ENCODE measurements at places on chromosomes 12 and 14.

GRCh38 chr12:28782812-28783211, 366.3 kb upstream of the FAR2 start:
- DNase-seq, result no peak

- DNase-seq, result no peak
Measured at GRCh38 chr14:35398071-35398584, 6.4 kb downstream of the NFKBIA start.

DNA sequence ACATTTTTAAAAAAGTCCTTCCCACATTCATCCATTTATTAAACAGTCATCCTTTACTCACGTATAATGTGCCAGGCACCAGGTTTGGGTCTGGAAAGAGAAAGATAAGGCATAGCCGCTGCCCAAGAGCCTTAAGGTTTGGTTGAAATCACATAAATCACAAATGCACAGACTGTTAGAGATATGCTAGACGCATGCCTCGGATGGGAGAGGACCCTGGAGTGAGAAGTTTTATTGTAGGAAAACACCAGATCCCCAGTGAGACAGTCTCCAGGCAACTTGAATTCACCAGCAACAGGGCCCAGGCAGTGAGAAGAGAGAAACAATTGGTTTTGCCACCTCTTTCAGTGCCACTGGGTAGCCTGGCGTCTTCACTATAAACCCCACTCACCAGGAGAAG, 305.9 kb upstream of the AMIGO2 start:
- no peak for DNase-seq

GRCh38 chr14:50225974-50226297, 5.4 kb downstream of the SOS2 start:
- no peak for DNase-seq

GRCh38 chr12:28223858-28224257, 33.6 kb downstream of the CCDC91 start:
- DNase-seq, result no peak

GRCh38 chr12:40581889-40582288, 110.3 kb upstream of the CNTN1 start:
- DNase-seq, result no peak

DNA sequence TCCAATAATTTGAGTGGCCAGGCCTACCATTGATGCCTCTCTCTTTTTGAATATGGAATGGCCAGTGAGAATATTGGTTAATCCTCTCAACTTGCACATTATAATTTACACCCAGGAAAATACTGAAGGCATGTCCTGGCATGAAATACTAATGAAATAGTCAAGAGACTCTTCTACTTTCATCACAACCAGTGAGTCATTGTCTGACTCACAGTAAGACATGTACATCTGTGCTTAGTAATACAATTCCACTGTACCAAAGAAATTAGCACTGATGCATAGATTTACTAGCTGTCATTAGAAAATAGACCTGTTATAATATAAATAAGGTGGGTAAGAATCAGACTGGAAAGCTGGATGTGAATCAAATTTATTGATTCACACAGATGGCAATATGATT, 31.6 kb downstream of the KCNC2 start:
- no peak for DNase-seq

DNA sequence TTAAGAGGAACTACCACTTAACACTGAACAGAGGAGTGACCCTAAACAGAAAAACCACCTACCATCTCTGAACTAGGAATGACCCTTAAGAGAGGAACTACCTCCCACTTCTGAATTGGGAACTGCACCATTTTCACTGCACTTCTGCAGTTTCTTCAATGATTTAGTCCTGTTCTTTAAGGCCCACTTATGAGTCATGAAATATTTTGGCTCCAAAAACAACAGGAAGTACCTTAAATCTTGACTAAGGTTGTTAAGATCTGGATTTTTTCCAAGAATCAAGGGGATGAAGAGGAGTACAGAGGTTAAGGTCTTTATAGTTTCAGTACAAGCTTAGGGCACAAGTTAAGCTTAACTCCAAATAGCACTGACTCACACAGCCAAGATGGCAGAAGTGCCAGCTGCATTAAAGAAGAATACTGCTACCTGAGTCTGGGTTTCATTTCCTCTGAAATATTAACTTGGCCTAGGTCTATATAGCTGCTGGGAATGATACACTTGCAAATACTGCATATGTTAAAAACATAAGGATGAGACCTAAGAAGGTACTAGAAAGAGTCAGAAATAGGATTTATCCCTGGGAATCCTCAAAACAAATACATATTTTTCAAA, 4.2 kb downstream of the NPC2 start:
- no peak for DNase-seq

GRCh38 chr12:102680304-102680703, 199.9 kb upstream of the IGF1 start:
- no peak for DNase-seq

GRCh38 chr14:35242599-35243311, 49.4 kb upstream of the PSMA6 start:
- no peak for DNase-seq

DNA sequence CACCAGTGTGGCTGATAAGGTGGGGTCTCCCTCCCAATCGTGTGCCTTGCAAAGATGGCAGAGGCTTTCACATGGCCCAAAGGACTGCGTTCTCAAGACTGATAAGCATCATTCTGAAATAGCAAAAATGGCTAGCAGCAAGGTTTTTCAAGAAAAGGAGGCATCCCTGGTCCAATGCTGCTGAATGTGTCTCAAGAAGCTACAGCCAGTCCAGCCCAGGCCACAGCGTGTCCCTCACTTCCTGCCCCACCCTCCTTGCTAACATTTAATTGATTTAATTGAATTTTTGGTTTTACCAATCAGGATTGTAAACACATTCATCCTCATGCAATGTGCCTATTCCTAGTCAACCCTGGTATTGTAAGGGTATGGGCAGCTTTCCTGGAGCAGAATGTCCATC, 55.9 kb downstream of the C14orf132 start:
- no peak for DNase-seq

GRCh38 chr14:99688210-99688581, 4.1 kb downstream of the CYP46A1 start:
- DNase-seq, result no peak

DNA sequence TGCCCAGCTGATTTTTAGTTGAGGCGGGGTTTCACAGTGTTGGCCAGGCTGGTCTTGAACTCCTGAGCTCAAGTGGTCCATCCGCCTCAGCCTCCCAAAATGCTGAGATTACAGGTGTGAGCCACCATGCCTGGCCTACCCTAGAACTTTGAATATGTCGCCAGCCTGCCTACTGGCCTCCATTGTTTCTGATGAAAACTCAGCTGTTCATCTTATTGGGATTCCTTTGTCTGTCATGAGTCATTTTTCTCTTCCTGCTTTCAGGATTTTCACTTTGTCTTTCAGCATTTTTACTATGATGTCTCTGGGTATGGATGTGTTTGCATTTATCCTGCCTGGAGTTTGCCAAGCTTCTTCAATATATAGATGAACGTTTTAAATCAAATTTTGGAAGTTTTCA, 8.1 kb upstream of the B3GNT4 start:
- DNase-seq, result no peak

DNA sequence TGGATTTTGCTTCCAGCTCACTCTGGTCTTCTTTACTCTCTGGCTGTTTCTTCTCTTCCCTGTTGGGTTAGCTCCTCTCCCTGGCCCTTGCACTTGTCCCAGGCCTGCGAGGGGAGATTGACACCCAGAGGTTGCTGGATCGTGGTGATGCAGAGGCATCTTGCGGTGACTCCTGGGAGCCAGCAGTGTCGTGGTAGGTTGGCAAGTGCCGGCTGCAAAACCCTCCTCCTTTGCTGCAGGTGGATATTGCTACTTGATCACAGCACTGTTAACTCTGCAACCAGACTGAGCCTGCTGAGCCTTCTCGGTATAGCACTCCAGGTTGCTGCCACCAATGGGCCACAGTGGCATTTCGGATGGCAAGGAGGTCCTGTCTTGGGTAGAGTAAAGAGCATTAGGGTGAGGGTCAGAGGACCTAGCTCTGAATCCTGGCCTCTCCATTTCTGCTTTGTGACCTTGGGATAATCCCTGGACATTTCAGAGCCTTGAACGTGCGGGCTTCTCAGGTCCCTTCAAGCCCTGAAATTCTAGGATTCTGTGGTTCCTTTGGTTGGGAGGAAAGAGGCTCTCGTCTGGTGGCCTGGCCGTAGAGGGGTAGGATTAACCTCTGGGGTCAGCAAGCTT, 87.4 kb downstream of the TSPAN9 start:
- DNase-seq, result no peak

GRCh38 chr12:47744778-47745436, 13.8 kb downstream of the RAPGEF3 start:
- no peak for DNase-seq

DNA sequence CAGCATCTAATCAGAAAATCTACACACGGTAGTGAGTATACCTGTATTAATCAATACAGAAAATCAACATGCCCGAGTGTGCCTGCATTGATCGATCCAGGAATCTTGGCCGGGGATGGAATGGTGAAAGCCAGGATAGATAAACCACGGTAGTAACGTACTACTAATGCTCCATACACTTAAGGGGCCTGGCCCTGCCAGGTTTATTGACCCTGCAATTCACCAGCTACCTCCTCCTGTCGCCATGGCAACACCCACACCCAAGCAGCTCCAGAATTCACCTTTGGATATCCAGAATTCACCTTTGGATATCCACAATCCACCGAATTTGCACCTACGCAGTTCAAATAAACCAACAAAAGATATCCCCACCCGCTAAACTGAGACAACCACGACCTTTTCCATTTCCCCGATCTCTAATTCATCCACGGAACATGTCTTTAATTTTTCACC, 14.8 kb upstream of the CALM1 start:
- DNase-seq, result no peak

GRCh38 chr12:128190052-128190451, 76.9 kb upstream of the TMEM132C start:
- no peak for DNase-seq

GRCh38 chr14:61533513-61534255, 161.6 kb upstream of the HIF1A start:
- DNase-seq, result no peak

DNA sequence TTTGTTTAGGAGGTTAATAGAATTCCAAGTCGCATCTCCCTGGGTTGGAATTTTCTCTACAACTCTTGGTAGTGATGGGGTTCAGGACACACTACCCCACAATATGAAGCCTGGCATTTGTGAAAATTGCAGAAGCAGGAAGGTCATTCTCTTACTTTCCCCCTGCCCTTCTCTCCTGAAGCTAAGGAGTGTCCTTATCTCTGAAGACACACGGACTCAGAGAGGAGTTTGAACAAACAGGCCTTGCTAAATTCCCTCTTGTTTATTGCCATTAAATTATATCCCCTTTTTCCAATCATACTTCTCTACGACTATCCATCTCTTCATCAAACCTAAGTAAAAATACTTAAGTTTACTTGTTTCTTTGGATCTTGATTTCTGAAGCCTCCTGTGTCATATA, 443.0 kb downstream of the RAD51B start:
- no peak for DNase-seq

DNA sequence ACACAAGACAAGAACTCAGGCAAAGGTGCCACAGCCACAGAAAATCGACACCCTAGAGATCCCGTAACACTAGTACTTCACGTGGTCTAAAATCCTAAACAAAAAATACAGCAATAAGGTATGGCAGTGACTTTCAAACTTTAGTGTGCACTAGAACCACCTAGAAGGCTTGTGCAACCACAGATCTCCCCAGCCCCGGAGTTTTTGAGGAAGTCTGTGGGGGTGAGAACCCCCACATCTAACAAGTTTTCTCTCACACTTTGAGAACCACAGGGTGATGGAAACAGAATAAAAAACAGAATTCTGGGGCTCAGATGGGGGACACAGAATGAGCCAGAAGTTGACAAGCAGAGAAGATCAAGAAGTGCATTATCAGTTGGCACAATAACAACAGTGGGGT, 254.0 kb downstream of the ANO6 start:
- no peak for DNase-seq

DNA sequence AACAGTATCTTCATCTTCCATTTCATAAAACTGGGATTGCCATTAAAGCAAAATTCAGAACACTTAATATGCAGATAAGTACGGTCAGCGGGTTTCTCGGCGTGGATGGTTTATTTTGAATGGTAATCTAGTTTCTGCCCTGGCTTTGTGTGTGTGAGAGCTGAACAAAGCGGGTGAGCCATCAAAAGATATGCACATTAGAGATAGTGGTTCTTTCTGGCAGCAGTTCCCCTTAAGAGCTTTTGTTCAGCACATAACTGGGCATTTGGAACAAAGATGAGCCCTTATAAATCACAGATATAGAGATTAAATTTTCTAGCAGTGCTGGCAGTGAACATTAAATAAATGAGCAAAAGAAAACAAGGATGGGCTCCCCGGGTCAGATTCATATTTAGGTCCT, 207.5 kb downstream of the CALM1 start:
- DNase-seq, result no peak

DNA sequence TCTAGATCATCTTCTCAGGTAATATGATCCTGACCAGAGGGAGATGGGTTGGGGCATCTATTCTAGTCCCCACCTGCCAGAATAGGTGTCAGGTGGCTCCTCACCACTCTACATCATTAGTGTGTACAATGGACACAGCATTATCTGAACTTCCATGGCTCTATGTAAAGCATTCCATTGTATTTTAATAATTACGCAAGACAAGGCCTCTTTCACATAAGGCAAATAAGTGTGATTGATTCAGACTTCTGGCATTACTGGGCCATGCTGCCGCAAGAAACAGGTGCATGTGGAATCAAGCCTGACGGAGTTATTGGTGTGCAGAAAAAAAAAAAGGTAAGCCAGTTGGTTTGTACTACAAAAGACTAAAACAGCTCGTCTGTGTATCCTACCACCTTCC, 3.1 kb upstream of the DDHD1 start:
- DNase-seq, result no peak

GRCh38 chr12:114690267-114691135, 6.5 kb upstream of the TBX3 start:
- no peak for DNase-seq

DNA sequence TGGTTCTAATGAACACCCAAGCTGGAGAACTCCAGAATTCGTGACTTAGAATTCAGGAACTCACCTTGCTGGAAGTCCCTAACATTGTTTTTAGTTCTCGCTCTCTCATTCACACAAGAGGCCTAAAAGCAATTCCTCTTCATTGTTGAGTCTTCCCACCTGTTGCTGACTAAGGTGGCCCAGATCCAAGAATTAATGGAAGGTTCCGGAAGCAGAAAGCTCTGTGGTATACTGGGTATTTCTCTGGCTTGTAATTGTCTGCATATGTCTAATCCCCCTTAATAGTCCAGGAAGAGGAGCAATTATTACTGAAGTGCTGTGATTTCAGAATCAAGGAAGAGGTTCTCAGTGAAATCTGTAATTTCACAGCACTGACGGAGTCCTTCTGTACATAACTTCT, 31.4 kb downstream of the TMEM233 start:
- no peak for DNase-seq

Measured in ecto neural progenitor cell (in vitro differentiated cells).